ENCODE measurements at places on chromosomes 4 and X.

DNA sequence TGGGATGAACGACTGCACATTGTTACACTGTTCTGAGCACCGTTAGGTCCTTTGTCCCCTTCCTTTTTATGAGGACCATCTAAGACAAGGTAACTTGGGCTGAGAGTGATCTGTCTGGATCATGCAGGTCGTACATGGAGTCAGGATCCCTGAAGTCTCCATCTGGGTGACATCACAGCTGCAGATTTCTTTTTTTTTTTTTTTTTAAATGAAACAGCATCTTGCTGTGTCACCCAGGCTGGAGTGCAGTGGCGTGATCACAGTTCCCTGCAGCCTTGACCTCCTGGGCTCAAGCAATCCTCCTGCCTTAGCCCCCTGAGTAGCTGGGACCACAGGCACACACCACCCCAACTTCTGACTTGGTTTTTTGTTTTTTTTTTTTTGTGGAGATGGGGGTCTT, 16.5 kb downstream of the SHROOM2 start:
- no peak for DNase-seq
- H3K36me3 ChIP-seq = no peaks in the 10 kb centered on the region
- no peaks in the 10 kb centered on the region for H3K4me1 ChIP-seq

- no peaks in the 10 kb centered on the region for H3K4me1 ChIP-seq
- H3K4me3 ChIP-seq = no peak overlapping the region
- no peak overlapping the region for H3K27ac ChIP-seq
These were observed 233.8 kb downstream of the FRMPD4 start for GRCh38 chrX:12372111-12372510.

- H3K36me3 ChIP-seq = no peaks in the 10 kb centered on the region
- no peak overlapping the region for H3K4me3 ChIP-seq
- DNase-seq = no peak
These were observed 191.1 kb downstream of the NAA11 start for GRCh38 chr4:79134767-79135166.

- peak overlapping the region; percentile 66 for H3K4me3 ChIP-seq
- H3K36me3 ChIP-seq = peaks cover 6% of the 10 kb centered on the region
- DNase-seq = no peak
- peaks cover 73% of the 10 kb centered on the region for H3K27me3 ChIP-seq
These were observed 1.3 kb downstream of the MSX1 start for GRCh38 chr4:4860600-4861389.

DNA sequence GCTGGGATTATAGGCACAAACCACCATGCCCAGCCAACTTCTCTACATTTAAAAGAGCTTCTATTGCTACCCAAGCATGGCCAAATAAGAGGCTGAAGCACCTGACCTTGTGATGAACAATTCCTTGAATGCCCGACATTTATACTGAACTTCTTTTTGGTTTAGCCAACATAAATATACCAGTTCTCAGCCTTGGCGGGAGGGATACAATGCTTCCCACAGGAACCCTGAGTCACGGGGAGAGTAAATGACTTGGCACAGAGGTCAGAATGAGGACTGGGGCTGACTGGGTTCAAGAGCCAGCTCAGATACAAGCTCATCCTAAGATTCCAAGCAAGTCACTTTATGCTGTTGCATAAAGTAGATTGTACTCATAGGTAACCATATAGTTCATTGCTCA, 6.1 kb downstream of the HOPX start:
- H3K36me3 ChIP-seq = no peaks in the 10 kb centered on the region
- no peak for DNase-seq
- peaks cover 3% of the 10 kb centered on the region for H3K4me1 ChIP-seq
- no peak overlapping the region for H3K27ac ChIP-seq
- no peak overlapping the region for H3K4me3 ChIP-seq

All from activated CD4-positive, alpha-beta T cell treated with anti-CD3 and anti-CD28 coated beads, Interleukin-2, amount 10 ng/mL, durations not matched to agents 24 days and 14 days (primary cell).